ENCODE measurements at places on chromosomes 3 and 15.

DNA sequence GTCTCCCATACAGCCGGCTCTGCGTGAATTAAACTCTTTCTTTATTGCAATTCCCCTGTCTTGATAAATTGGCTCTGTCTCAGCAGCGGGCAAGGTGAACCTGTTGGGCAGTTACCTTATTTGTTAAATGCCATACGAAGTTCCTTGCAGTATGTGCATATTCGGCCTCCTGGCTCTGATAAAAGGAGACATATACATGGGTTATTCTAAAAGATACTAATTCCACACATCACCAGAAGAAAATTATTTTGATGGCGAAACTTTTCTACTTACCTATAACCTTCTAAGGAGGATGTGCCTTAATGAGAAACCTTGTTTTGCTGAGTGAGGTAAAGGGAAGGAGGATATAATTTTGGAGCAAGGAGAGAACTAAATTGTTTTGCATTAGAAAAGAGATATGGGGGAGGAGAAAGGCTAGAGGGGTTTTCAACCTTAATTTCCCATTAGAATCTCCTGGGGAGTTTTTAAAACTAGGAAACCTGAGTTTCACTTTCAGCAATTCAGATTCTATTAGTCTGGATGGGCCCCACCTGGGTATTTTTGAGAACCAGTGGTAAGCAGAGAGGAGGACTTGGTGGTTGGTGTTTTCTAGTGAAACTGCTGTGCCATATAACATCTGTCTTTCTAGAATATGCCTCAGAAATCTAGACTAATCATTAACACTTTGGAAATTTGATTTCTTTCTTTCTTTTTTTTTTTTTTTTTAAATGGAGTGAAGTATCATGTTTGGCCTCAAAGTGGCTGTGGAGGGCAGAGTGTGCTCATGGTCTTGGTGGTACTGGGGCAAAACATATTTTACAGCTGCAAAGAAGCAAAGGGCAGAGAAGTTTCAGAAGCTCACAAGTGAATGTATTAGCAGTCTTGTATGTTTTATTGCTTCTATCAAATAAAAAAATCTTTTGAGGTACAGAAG, 23.0 kb downstream of the NANOGP8 start:
- no peak for DNase-seq

- DNase-seq: no peak
Measured at GRCh38 chr3:27616031-27616430, 106.1 kb downstream of the EOMES start.

GRCh38 chr3:177057768-177058167, 139.5 kb downstream of the TBL1XR1 start:
- no peak for DNase-seq

DNA sequence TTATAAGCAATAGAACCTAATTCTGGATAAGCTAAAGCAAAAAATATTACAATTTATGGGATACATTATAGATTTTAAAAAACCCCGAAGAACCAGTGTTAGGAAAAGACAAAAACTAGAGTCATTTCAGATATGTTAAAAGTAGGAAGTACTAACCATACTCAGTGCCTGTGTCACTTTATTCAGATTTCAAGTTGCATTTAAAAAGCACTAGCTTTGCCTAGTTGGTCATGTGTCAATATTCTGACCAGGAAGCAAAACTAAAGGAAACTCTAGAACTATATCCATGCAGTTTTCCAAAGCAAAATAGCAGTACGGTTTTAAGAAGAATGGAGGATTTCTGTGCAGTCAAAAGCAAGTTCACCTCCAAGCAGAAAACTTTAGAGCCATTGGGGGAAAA, 88.4 kb downstream of the RAP2B start:
- no peak for DNase-seq

- DNase-seq: no peak
Measured at GRCh38 chr3:178569826-178570225, 33.6 kb downstream of the KCNMB2 start.

DNA sequence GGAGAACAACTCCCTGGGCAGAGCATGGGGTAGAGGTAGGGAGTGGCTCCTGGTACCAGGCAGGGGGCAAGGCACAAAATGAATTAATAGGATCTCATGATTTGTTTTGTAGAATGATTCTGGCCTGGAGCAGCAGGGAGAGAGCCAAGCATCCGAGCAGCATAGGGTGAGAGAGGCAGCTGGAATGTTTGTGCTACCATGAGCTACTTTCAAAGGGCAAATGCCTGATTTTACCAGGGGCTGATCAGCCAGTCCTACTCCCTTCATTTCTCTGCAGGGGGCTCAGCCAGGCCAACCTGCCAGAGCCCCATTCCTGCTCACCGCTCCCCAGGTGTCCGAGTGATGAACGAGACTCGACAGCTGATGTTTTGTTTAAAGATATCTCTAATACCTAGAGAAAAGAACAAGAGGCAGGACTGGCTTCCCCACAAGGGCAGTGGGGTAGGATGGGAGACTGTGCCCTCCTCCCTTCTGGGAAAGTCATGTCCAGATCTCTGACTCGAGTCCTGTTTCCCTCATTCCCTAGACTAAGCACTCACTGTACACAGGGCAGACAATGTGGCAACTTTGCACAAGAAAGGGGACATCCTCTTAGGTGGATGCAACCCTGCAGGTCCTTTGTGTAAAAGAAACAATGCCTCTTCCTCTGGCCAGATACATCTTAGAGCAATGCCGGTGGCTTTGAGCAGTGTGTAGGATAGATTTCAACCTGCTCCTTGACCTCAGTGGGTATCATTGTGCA, 12.9 kb downstream of the DUOX2 start:
- DNase-seq: no peak

DNA sequence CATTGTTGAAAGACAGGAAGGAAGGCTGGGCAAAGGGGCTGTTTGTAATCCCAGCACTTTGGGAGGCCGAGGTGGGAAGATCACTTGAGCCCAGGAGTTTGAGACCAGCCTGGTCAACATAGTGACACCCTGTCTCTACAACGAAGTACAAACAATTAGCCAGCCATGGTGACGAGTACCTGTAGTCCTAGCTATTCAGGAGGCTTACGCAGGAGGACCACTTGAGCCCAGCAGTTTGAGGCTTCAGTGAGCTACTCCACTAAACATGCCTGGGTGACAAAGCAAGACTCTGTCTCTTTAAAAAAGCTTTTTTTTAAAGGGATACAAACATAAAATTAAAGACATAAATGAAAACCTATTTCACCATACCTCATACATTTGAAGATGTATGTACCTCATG, 11.1 kb downstream of the SERP1 start:
- no peak for DNase-seq

All from islet precursor cell (in vitro differentiated cells).